ENCODE measurements at places on chromosomes 16 and 17. TPM values are rescaled to one million over a fixed set of nuclear protein-coding genes. Genes with fewer than 3 reads are reported as not detected.

The PROCA1 gene
- total RNA-seq: 11.7 TPM

The CCL11 gene
- not detected for total RNA-seq

The RCVRN gene
- total RNA-seq: 0.35 TPM

The CCL18 gene
- not detected for total RNA-seq

DNA sequence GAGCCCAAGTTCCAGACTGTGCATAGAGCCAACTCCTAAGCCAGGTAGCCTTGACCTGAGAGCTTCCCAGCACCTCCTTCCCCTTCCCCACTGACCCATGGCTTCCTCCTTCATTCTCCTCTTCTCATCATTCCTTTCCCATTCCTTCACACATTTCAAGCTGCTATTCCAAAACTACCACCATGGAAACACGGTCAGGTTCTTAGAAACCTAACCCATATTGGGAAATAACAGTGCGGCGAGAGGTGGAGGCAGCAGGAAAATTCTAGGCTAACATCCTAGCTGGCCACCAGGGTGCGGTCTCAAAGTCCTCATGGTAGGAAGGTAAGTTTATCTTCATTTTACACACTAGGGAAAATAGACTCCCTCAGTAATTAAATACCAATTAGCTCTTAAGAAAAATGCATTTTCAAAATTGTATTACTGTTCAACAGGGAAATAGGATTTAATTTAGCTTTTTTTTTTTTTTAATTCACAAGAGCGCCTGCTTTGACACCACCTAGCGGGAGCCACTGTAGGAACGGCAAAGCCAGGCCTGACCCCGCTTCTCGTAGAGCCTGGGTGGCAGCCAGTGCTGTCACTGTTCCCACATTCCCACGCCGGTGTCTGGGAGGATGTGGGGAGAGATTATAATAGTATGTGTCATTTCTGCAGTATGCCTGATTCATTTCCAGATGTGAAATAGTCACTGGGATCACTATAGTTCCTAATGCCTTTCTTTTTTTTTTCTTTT lies 14.0 kb upstream of the SPHK1 start:
- DNase-seq: no peak

- DNase-seq: no peak
These were observed 4.3 kb downstream of the SPDYE4 start for GRCh38 chr17:8753976-8754440.

- no peak for DNase-seq
These were observed 331.4 kb upstream of the WSB1 start for GRCh38 chr17:26962255-26963162.

DNA sequence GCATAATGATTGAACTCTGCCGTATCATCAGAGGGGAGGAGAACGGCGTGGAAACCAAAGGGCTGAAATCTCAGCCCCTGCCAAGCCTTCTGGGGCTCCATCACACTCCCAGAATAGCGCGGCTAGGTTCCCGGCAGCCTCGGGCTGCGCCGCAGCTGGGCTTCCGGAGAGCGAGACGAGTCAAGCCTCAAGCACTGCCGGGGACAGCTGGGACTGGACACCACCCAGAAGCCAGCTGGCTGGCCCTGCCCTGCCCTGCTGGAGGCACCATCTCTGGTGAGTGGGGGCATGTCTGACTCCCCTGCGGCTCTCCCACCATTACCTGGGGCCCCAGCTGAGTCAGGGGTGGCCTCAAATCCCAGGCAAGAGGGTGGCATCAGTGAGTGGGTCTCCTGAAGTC lies 7.2 kb upstream of the GPRC5C start:
- DNase-seq: no peak

DNA sequence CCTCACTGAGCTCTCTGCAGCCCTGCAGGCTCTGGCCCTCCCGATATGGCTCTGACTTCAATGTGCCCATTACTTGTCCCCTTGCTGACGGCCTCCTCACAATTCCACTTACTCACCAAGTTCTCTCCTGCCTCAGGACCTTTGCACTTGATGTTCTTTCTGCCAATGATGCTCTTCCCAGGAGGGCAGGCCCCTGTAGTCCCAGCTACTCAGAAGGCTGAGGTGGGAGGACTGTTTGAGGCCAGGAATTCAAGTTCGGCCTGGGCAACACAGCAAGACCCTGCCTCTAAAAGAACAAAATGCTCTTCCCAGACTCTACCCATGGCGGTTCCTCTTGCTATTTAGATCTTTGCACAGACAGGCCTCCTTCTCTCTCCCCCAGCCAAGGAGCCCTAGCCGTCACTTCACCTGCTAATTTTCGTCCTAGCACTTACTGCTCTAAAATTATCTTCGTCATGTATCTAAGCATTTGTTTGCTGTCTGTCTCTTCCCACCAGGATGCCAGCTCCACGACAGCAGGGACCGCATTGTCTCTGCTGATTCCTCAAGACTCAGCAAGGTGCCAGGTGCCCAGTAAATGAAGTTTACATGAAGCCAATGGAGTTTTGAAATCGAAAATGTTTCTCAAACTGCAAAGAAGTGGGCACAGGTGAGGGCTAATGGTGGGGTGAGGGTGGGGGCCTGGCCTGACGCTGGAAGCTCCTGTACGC lies 626 bp upstream of the RAI1 start:
- no peak for DNase-seq

- DNase-seq: no peak
These were observed 27.3 kb upstream of the RNPS1 start for GRCh38 chr16:2295056-2295798.

DNA sequence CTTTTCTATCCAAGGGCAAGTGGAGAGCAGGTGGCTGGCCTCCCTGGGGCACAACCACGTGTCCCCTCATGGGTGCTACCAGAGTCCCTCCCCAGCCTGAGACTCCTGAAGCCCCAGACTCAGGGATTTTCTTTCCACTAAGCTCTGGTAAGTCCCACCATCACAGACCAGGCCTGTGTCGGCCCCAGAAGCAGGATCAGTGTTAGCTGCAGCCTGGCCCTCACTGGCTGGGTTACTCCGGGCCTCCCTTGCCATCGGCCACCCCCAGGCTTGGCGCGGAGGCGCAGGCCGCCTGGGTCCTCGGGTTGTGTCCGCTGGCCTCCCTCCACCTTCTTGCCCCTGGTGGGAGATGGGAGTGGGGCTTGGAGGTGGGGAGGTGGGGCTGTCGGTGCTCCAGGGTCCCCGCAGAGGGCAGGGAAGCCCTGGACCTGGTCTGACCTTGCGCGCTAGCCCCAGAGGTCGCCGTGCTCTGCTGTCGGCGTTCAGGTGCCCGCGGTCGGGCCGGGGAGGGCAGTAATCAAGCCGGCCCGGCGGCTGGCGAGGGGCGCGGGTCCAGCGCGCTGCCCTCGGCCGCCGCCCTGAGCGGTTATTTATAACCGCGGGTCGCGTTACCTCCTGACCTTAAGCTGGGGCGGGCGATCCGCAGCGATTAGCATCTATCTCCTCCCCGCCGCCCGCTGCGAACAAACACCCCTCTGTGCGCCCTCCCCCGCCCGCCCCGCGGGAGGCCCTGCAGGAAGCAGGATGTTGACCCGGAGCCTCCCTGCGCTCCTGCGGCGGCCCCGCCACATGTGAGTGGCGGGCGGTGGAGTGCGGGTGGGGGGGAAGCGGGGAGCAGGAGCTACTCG lies 78.1 kb upstream of the TOB1 start:
- peak; percentile 72 for DNase-seq

DNA sequence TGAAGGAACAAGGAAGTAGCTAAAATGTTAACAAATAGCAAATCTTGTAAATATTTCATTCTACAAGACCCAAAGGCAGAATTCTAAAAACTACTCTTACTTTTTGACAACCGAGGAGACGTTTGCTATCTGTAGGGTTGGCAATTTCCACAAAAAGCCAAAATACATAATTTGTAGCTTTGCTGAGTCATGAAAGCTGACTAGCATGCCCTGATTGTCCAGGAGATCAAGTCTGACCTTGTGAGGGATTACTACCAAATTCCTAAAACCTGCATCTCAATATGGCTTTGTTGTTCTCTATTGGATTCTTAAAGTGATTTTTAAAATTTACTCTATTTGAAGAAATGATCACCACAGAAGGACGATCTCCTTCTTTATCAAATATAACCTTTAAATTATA lies 10.8 kb downstream of the DNAJA2 start:
- no peak for DNase-seq

GRCh38 chr17:2062571-2063183 lies 7.8 kb downstream of the HIC1 start:
- DNase-seq: no peak

- no peak for DNase-seq
These were observed 11.7 kb upstream of the FAM20A start for GRCh38 chr17:68612923-68613292.

- no peak for DNase-seq
These were observed 20.9 kb upstream of the RASD1 start for GRCh38 chr17:17516941-17517720.

DNA sequence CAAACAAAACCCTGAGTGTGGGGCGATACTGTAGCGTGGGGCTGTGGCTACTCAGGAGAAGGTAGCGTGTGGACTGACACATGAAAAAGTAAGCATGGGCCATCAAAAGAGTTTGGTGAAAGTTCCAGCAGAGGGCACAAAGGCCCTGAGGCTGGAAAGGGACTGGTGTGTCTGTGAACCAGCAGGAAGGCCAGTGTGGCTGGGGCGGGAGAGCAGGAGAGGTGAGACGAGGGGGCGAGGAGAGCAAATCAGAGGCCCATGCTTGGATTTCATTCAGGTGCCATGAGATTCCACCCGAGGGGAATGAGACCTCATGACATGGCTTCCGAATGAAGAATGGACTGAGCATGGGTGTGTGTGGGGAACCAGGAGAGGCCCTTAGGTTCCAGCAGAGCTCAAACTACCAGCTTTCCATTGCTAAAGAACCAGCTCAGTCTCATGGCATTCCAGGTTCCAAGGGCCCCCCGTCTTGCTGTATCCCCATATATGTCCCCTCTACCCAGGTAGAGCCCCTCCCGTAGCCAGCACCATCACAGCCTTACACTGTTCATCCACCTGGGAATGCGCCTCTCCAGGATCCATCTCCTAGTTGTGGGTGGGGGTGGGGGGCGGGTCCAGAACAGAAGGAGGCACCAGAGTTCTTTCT lies 31.1 kb downstream of the TRPV2 start:
- no peak for DNase-seq

DNA sequence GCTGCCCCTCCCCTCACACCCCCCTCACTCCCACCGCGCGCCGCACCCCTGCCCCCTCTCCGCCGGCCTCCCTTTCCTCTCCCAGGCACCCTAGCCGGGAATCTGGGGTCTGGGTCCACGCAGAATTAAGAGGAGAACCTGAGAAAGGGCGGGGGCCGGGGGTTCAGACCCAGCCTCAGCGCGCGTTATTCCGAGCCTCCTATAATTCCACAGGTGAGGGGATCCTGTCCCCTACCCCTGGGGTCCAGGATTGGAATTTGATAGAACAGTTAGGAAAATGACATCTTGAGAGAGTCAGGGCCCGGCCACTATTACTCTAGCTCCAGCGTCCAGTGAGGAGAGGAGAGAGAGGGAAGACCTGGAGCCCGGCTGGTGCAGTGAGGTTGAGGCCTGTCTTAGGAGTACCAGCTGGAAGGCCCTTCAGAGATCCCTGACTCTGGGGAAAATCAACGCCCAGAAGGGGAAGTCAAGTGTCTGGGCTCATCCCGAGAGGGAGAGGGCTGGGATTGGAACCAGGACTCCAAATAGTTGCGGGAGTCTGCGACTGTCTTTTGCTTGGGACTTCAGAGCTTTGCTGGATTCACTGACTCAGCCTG lies 17.3 kb downstream of the GRB7 start:
- no peak for DNase-seq

DNA sequence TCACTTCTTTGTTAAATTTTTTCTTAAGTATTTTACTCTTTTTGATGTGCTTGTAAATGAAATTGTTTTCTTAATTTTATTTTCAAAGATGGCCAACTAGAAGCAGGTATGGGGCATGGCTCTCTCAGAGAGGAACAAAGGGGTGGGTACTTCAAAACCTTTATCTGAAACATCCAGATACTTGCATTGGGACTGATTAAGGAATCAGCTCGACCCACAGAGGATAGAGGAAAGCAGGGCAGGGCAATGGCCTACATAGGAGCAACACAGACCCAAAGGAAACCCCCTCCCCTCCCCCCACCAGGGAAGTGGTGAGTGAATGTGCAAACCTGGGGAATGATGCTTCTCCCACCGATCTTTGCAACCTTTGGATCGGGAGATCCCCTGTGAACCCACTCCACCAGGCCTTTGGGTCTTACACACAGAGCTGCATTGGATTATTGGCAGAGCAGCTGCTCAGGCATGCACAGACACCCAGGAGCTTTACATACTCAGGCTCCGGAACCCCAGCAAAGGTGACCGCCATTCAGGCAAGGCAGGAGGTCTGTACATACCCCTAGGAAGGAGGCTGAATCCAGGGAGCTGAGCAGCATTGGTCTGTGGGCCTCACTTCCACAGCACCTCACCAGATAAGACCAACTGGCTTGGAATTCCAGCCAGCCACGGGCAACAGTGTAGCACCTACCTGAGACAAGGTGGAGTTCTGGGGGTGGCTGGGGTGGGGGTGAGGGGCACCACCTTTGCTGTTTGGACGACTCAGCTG lies 3.0 kb upstream of the CCR7 start:
- no peak for DNase-seq

DNA sequence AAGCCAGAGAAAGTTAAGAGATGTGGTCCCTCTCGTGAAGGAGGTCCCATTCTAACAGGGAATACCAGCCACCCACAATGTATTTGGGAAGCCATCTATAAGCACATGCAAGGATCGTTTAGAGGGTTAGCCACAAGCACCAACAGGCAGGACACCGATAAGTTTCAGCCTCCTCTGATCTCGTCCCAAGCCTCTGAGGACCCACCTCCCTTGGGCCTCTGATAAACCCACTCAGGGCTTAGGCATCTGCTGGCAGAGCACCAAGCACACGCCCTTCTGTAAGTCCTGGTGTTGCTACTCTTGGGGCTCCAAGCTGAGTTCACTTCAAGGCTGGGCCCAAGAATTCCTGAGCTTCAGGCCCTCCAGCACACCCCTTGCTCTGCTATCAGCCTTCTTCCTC lies 5.4 kb upstream of the PNPO start:
- no peak for DNase-seq

DNA sequence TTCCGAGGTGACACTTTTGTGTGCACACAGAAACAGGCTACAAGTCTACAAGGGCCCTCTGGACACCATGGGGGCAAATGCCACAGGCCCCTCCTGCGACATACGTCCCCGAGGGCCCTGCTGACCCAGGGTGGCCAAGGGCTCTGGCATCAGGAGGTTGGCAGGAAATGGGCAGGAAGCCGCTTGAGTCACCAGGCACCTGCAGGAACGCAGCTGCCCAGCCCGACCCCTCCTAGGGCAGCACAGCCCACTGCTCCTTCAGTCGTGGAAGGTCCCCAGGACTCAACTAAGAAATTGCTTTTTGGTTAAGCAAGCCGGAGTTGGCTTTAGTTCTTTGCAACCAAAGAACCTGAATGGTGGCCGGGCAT lies 8.1 kb downstream of the CORO7 start:
- DNase-seq: no peak
